K562 (cell line): ENCODE measurements at places on chromosomes 6 and 20.

GRCh38 chr6:76940191-76940590 is 523.1 kb downstream of the HTR1B start:
- H3K4me3 ChIP-seq, result no peak overlapping the region
- H3K27me3 ChIP-seq, result no peaks in the 10 kb centered on the region
- H3K4me1 ChIP-seq, result no peaks in the 10 kb centered on the region
- H3K27ac ChIP-seq, result no peak overlapping the region
- no peak for DNase-seq
- H3K36me3 ChIP-seq, result no peaks in the 10 kb centered on the region

GRCh38 chr20:58938078-58938477 is 43.0 kb upstream of the NELFCD start:
- peaks cover 17% of the 10 kb centered on the region; the same call in 2 of the 3 replicates for H3K27me3 ChIP-seq
- H3K27ac ChIP-seq, result no peak overlapping the region
- H3K4me3 ChIP-seq, result no peak overlapping the region
- no peak for DNase-seq
- H3K36me3 ChIP-seq, result no peaks in the 10 kb centered on the region

- no peak for DNase-seq
- H3K27me3 ChIP-seq, result peaks cover 12% of the 10 kb centered on the region
- H3K36me3 ChIP-seq, result no peaks in the 10 kb centered on the region
- no peaks in the 10 kb centered on the region for H3K4me1 ChIP-seq
These were observed 23.6 kb upstream of the SCAF8 start for GRCh38 chr6:154709621-154710020.

GRCh38 chr6:3541006-3541585 is 84.2 kb upstream of the SLC22A23 start:
- no peak for DNase-seq
- no peak overlapping the region for H3K4me3 ChIP-seq
- peaks cover 62% of the 10 kb centered on the region for H3K27me3 ChIP-seq
- H3K4me1 ChIP-seq, result no peaks in the 10 kb centered on the region; the same call in 1 of the 2 replicates

DNA sequence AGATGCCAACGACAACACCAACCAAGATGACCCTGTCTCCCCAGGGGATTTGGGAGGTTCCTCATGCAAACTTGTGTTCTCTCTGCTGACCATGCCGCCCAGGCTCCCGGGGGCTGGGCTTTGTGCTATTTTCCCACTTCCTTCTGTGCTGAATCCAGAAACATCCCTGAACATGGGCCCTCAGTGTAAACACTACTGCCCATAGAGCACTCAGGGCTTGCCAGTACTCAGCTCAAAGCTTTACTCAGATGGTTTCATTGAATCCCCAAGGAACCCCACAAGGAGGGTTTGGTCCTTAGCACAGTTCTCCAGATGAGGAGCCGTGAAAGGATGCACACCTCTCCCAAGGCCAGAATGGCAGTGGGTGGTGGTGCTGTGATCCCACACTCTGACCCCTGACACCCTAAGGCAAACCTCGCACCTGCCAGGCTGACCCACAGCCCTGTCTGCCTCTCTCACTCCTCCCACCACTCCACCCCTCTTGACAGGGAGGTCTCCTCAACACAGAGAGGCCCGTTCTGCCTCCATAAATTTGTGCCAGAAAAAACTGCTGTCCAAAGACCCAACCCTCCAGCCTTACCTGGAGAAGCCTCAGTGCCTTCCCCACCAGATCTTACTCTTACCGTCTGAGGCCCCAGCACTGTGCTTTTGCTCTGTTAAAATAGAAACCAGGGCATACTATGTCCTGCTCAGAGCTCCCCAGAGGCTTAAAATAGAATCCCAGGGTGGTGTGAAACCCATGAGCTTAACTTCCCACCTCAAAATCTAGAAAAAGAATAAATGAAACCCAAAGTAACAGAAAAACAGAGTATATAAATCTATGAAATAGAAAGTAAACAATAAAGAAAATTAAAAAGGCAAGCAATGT is 283.0 kb upstream of the CDH4 start:
- H3K27ac ChIP-seq, result no peak overlapping the region
- no peak overlapping the region for H3K4me3 ChIP-seq
- H3K36me3 ChIP-seq, result no peaks in the 10 kb centered on the region
- DNase-seq, result no peak

DNA sequence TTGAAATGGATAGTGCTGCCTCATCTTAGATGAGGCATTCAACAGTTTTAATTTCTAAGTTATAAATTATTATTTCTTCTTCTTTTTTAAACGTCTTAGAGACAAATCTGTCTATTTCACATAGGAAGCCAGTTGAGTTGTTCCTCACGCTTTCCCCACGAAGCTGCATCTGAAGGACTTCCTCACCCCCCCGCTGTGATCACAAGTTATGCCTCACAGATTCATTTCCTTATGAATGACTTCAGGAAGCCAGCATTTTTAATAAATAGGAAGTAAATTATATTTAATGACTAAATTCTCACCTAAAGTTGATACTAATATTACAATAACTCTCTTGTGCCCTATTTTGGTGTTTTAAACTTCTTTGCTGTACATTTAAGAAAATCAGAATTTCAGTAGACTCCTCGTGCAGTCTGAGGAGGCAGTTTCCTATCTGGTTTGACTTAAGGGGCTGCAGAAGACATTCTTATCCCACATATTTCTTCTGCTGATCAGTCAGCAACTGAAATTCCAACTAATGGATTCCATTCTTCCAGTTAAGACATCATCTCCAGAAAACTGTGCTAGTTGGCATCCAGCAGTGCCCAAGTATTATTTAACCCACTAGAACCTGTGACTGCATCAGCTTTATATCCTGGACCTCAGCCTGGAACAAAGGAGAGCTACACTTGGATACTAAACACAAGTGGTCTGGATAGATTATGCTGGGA is 182.7 kb upstream of the CCN2 start:
- no peaks in the 10 kb centered on the region for H3K27me3 ChIP-seq
- DNase-seq, result no peak
- no peaks in the 10 kb centered on the region for H3K36me3 ChIP-seq
- no peak overlapping the region for H3K4me3 ChIP-seq
- no peak overlapping the region for H3K27ac ChIP-seq
- no peaks in the 10 kb centered on the region for H3K4me1 ChIP-seq

GRCh38 chr6:24249926-24250325 is 107.9 kb downstream of the DCDC2 start:
- no peak overlapping the region for H3K4me3 ChIP-seq
- no peak overlapping the region for H3K27ac ChIP-seq
- no peaks in the 10 kb centered on the region for H3K27me3 ChIP-seq
- DNase-seq, result no peak

GRCh38 chr6:158960026-158960425 is 40.0 kb downstream of the RSPH3 start:
- H3K36me3 ChIP-seq, result no peaks in the 10 kb centered on the region
- DNase-seq, result no peak
- no peak overlapping the region for H3K4me3 ChIP-seq
- H3K27ac ChIP-seq, result no peak overlapping the region
- peaks cover 9% of the 10 kb centered on the region for H3K4me1 ChIP-seq
- no peaks in the 10 kb centered on the region for H3K27me3 ChIP-seq

- no peak overlapping the region for H3K27ac ChIP-seq
- H3K4me1 ChIP-seq, result peaks cover 9% of the 10 kb centered on the region; the same call in 1 of the 3 replicates
- no peak overlapping the region for H3K4me3 ChIP-seq
- DNase-seq, result no peak
- no peaks in the 10 kb centered on the region for H3K36me3 ChIP-seq
- no peaks in the 10 kb centered on the region; the same call in 2 of the 3 replicates for H3K27me3 ChIP-seq
These were observed 72.6 kb downstream of the HIVEP2 start for GRCh38 chr6:142872376-142872775.

DNA sequence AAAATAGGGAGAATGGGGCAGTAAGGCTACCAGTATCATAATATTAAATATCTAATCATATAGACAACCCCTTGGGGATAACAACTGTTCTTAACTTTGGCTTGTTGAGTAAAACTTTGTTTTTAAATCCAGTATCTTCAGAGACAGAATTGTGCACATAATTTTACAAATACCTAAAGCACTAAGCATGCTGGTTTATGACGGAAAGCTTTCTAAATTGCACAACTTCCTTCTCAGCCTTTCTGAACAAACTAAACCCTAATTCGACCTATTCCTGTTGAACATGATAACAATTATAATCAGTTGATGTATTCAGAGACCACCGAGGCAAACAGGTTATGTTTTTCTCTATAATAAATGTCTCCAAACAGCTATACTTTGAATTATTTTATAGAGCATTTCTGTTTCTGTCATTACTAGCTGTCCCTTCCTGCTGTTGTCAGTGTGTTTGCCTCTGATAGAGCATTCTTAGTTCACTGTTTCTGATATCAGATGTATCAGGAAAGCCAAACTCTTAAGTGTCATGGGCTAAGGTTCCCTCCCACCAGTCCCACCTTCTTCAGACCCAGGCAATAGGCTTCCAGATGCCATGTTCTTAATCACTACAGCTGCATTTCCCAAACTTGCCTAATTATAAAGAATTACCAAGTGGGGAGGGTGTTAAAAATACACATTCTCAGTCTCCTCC is 8.7 kb downstream of the ZHX3 start:
- H3K4me1 ChIP-seq, result peaks cover 27% of the 10 kb centered on the region
- peak; percentile 59 for DNase-seq
- H3K27ac ChIP-seq, result peak overlapping the region; percentile 59; the same call in 2 of the 3 replicates
- H3K4me3 ChIP-seq, result no peak overlapping the region
- H3K27me3 ChIP-seq, result no peaks in the 10 kb centered on the region

DNA sequence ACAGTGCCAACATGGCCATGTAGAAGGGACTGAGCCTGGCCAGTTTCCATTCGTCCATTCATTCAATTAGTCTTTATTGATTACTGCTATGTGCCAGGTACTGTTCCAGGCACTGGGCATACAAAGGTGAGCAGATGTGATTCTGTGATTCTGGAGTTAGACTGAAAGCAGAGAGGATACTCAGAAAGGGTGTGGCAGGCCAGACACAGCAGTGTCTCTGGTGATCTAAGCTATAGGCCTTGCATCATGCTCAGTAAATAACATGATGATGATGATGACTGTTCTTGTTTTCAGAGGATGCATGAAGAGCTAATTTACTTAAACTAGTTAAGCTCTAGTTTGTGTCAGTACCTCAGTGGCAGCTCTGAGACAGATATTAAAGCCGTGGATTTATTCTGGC is 31.4 kb upstream of the FUCA2 start:
- no peak overlapping the region for H3K27ac ChIP-seq
- peaks cover 15% of the 10 kb centered on the region for H3K4me1 ChIP-seq
- no peak overlapping the region for H3K4me3 ChIP-seq
- no peak for DNase-seq

GRCh38 chr6:82298012-82298411 is 50.5 kb upstream of the IBTK start:
- DNase-seq, result peak; percentile 24
- H3K4me3 ChIP-seq, result no peak overlapping the region
- no peaks in the 10 kb centered on the region; the same call in 1 of the 2 replicates for H3K27me3 ChIP-seq

DNA sequence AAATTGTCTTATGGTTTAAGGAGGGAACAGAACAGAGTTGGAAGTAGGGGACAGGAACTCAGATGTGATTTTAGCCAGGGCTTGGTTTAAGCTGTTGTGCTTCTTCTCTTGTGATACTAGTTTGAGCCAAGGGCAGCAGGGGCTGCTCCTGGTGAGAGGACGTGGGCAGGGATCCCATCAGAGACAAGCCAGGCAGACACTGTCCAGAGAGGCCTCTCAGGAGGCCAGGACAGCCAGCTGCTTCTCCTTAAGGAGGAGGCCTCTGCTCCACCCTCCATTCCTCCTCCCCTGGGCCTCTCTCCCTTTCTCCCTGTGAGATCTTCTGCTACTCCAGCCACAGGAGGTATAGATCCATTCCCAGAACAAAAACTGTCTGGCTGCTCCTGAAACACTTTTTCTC is 108.4 kb upstream of the MLN start:
- peaks cover 13% of the 10 kb centered on the region for H3K27me3 ChIP-seq
- H3K36me3 ChIP-seq, result no peaks in the 10 kb centered on the region
- no peak overlapping the region for H3K27ac ChIP-seq
- no peak for DNase-seq

DNA sequence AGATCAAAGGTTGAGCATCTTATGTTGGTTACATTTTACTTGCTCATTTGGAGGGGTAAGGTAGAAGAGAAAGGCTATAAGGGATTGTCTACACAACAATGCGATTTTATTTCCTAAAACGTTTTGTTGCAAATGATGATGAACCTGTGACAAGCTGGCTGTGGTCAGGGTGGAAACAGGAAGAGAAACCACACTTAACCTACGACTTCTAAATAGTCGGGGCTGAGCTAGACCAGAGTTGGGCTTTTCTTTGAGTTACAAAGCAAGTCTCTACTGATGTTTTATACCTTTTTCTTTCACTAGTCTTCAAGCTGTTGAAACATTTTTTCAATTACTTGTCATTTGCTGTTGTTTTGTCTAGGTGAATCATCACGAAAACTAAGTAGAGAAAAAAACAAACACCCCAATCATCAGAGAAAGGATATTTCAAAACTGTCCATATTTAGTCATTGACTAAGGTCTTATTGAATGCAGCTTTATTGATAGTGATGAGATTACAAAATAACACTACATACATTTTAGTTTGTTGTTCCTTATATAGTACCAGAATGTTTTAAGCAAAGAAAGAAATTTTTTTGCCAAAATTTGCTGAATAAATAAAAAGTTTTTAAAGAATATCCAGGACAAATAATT is 18.0 kb downstream of the KLHL31 start:
- no peaks in the 10 kb centered on the region for H3K36me3 ChIP-seq
- peaks cover 19% of the 10 kb centered on the region for H3K27me3 ChIP-seq
- no peak overlapping the region for H3K27ac ChIP-seq
- no peak overlapping the region for H3K4me3 ChIP-seq

DNA sequence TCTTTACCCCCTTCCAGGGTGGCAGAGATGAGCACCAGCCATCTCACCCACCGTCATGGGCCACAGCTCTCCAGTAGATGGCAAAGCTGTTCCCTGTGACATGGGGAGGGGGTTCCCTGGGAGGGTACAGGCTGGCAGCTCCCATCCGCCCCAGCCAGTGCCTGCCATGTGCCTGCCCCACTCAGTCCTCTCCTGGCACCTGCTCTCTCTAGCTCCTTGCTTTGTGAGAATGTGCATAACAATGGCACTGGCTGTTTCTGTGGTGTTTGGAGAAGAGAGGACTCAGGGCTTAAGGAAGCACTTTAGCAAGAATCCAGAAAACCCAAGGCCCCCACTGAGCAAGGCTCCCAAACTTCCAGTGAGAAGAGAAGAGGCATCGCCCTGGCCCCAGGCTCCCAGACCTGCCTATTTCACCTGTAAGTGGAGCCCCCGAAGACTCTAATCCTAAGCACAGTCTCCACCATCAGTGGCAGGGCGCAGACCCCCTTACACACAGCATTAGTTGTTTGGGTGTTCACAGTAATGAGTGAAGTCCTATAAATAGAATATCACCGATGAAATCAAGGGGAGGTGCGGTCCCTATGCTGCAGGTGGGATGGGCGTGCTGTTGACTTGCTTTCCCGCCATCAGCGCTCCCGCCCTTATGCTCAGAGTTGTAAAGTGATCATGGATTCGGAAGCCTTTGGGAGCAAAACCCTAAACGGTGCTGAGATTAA is 110.2 kb downstream of the AGPAT4 start:
- H3K4me1 ChIP-seq, result peaks cover 7% of the 10 kb centered on the region; the same call in 1 of the 2 replicates
- DNase-seq, result no peak
- H3K36me3 ChIP-seq, result peaks cover 2% of the 10 kb centered on the region; the same call in 2 of the 3 replicates
- no peak overlapping the region for H3K4me3 ChIP-seq
- no peak overlapping the region for H3K27ac ChIP-seq
- H3K27me3 ChIP-seq, result peaks cover 17% of the 10 kb centered on the region; the same call in 1 of the 2 replicates
